ENCODE measurements at places on chromosomes 12 and 14.

- no peak for DNase-seq
Observed at GRCh38 chr14:57921377-57921776, 55.5 kb upstream of the SLC35F4 start.

GRCh38 chr14:73424453-73424852 is 33.9 kb downstream of the NUMB start:
- peak; percentile 79 for DNase-seq

DNA sequence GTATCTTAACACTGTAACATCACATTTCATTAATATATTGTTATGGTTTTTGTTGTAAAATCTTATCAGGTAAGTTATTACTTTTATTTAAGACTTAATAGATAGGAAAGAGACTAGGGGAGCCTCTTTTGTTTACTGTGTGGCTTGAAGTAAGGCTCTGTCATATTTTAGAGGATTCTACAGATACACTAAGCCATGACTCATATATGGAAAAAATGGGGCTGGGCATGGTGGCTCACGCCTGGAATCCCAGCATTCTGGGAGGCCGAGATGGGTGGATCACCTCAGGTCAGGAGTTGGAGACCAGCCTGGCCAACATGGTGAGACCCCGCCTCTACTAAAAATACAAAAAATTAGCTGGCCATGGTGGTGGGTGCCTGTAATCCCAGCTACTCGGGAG is 23.6 kb upstream of the NPFF start:
- no peak for DNase-seq

DNA sequence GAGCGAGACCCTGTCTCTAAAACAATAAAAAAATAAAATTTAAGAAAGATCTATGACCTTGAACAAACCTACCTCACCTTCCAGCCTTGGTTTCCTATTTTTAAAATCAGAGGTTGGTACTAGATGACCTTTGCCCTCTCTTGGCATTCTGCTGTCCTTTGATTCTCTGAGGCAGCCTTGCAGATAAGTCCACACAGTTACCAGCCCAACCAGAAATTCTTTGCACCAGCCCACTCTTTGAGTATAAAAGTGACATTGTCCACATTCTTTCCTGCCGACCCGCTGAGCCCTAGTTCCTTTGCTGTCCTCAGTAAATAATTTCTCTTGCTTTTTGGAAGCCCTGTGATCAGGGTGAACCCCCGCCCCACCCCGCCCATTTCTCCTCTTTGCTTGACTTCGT is 150.4 kb downstream of the PHETA1 start:
- DNase-seq, result no peak

DNA sequence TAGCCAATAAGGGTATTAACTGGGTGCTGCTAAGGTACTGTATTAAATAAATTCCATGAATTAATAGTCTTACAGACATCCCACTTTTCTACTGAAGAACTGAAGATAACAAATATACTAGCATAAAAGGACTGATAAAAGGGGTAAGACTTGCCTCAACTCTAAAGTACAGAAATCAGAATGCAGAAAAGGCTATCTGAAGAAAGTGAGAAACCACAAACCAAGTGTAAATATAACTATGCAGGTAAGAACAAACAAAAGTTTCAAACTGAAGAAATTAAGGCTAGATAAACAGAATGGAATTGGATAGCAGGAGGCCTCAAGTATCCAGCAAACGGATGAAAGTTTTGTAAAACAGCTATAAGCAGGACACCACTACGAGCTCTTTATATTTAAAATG is 29.5 kb downstream of the YAF2 start:
- no peak for DNase-seq

DNA sequence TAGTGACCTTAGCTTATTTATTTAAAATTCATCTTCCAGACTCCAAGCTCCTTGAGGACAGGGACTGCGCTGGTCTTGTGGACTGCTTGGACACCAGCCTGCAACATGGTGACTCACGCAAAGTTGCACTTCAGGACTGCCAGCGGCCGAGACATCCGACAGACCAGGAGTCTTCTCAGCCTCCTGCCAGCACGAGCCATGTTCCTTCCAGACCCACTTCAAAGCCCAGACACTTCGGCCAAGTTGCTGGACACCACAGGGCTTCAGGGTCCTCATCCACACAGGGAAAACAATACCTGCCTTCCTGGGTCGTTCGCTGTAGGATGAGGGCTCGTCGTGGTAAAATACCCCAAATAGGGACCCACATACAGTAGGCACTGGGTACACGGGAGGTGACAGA is 88.7 kb downstream of the BCL11B start:
- DNase-seq, result no peak

- DNase-seq, result no peak
Observed at GRCh38 chr12:50638482-50638880, 125.4 kb upstream of the ATF1 start.

- DNase-seq, result no peak
Observed at GRCh38 chr12:6391013-6391412, 7.1 kb downstream of the LTBR start.
